Endothelial cell of coronary artery (primary cell): ENCODE measurements at places on chromosomes 5 and 9. TPM values are rescaled to one million over a fixed set of nuclear protein-coding genes. Genes with fewer than 3 reads are reported as not detected.

The SH3RF2 gene
- total RNA-seq, result 1.2 and 4.3 TPM in 2 replicates

The CNTNAP3 gene
- total RNA-seq, result 34.0 and 60.5 TPM in 2 replicates

The TEK gene
- 91.3 and 91.8 TPM in 2 replicates for total RNA-seq

The KIF4B gene
- 0.19 and 0.27 TPM in 2 replicates for total RNA-seq

The RNF38 gene
- 12.7 and 15.5 TPM in 2 replicates for total RNA-seq

The FOXE1 gene
- not detected in 2 replicates for total RNA-seq

The SLC46A2 gene
- not detected in 2 replicates for total RNA-seq

The RANBP17 gene
- total RNA-seq, result 5.9 and 12.4 TPM in 2 replicates

The SLC45A2 gene
- 0.09 TPM in 1 of 2 replicates, not detected in the other for total RNA-seq

The SURF6 gene
- total RNA-seq, result 10.6 and 13.9 TPM in 2 replicates

The PDLIM4 gene
- 50.3 and 63.1 TPM in 2 replicates for total RNA-seq

The COL23A1 gene
- not detected in 2 replicates for total RNA-seq

The CATSPER3 gene
- total RNA-seq, result 0.09 and 0.19 TPM in 2 replicates

The ITK gene
- not detected in 2 replicates for total RNA-seq

The SLCO6A1 gene
- under 0.01 TPM in 1 of 2 replicates, not detected in the other for total RNA-seq

The MYORG gene
- total RNA-seq, result 2.4 TPM in 2 replicates

The PARP8 gene
- 0.27 and 1.0 TPM in 2 replicates for total RNA-seq

The HNRNPAB gene
- total RNA-seq, result 80.3 and 84.0 TPM in 2 replicates

The SNCAIP gene
- total RNA-seq, result 4.4 and 14.4 TPM in 2 replicates

The HAVCR1 gene
- not detected in 2 replicates for total RNA-seq

The VCAN gene
- 9.6 and 219 TPM in 2 replicates for total RNA-seq

The SPATA31E1 gene
- not detected in 2 replicates for total RNA-seq

The RABEPK gene
- total RNA-seq, result 26.8 and 35.0 TPM in 2 replicates

The PFN3 gene
- total RNA-seq, result not detected in 2 replicates

The SETD9 gene
- 4.0 and 10.3 TPM in 2 replicates for total RNA-seq

The TAF11L11 gene
- total RNA-seq, result not detected in 2 replicates

The DNAH5 gene
- 0.09 and 0.47 TPM in 2 replicates for total RNA-seq

The CDC25C gene
- 1.3 and 6.6 TPM in 2 replicates for total RNA-seq

The SPATA31D4 gene
- not detected in 2 replicates for total RNA-seq

The GHR gene
- total RNA-seq, result 0.66 and 0.99 TPM in 2 replicates

The RPS23 gene
- total RNA-seq, result 3,848 and 4,219 TPM in 2 replicates

The RAB3C gene
- under 0.01 TPM in 1 of 2 replicates, not detected in the other for total RNA-seq

The ZNF354C gene
- total RNA-seq, result 4.0 and 7.6 TPM in 2 replicates

The RNF14 gene
- 41.4 and 44.9 TPM in 2 replicates for total RNA-seq

The IFNA2 gene
- total RNA-seq, result not detected in 2 replicates

The PTAR1 gene
- total RNA-seq, result 39.6 and 57.8 TPM in 2 replicates

The SLC44A1 gene
- 34.1 and 50.3 TPM in 2 replicates for total RNA-seq

The GLRA1 gene
- total RNA-seq, result not detected in 2 replicates

The TAS2R1 gene
- total RNA-seq, result not detected in 2 replicates

The KIF20A gene
- total RNA-seq, result 24.5 and 60.4 TPM in 2 replicates

The PCDHA10 gene
- total RNA-seq, result 0.45 and 0.56 TPM in 2 replicates

The WDR31 gene
- 0.54 and 0.75 TPM in 2 replicates for total RNA-seq

The CAVIN4 gene
- 1.6 and 2.0 TPM in 2 replicates for total RNA-seq

The ARSI gene
- total RNA-seq, result 0.09 and 0.28 TPM in 2 replicates
